Central memory CD8-positive, alpha-beta T cell (primary cell): ENCODE measurements at places on chromosomes 11 and 22.
A peak's percentile ranks its signal among the peaks of the same experiment; 100 is the strongest.

DNA sequence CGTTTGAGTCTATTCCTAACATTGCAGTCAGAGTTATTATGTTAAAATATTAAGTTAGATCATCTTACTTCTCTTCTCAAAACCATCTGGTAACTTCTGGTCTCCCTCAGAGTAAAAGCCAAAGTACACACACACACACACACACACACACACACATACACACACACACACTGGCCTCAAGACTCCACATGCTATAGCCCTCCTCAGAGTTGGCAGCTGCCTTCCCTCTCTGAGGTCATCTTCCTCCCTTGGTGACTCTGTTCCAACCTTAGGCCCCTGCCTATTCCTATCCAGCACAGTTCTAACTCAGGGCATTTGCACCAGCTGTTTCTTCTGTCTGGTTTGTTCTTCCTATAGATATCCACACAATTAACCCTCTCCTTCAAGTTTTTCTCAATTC lies 272.0 kb upstream of the SESN3 start:
- no peak overlapping the region for H3K4me3 ChIP-seq
- peaks cover 2% of the 10 kb centered on the region for H3K36me3 ChIP-seq
- H3K27me3 ChIP-seq: peaks cover 54% of the 10 kb centered on the region
- H3K4me1 ChIP-seq: no peaks in the 10 kb centered on the region
- DNase-seq: no peak

- peaks cover 8% of the 10 kb centered on the region for H3K36me3 ChIP-seq
- H3K4me1 ChIP-seq: no peaks in the 10 kb centered on the region
- H3K27me3 ChIP-seq: no peaks in the 10 kb centered on the region
- DNase-seq: no peak
- no peak overlapping the region for H3K27ac ChIP-seq
These were observed 118.8 kb downstream of the ATXN10 start for GRCh38 chr22:45790401-45790800.

DNA sequence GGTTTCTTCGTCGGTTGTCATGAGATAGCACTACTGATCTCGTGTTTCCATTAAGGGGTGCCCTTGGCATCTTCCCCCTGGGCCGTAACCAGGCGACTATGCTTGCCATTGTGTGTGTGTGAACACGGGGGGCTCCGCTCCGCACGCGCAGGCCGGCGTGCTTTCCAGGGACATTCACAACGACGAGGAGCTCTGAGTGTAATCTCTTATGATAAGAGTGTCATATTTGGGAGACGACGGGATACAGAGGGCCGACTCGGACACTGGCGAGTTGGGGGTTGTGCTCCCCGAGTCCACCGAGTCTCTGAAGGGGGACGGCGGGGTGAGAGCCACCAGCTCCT lies 170.9 kb upstream of the CTSC start:
- H3K27me3 ChIP-seq: peaks cover 73% of the 10 kb centered on the region
- peaks cover 15% of the 10 kb centered on the region for H3K4me1 ChIP-seq
- no peak overlapping the region for H3K27ac ChIP-seq
- H3K4me3 ChIP-seq: peak overlapping the region; percentile 76
- H3K36me3 ChIP-seq: no peaks in the 10 kb centered on the region

GRCh38 chr11:112404112-112404511 lies 143.5 kb upstream of the PLET1 start:
- H3K36me3 ChIP-seq: no peaks in the 10 kb centered on the region
- no peak overlapping the region for H3K4me3 ChIP-seq
- no peak for DNase-seq
- no peak overlapping the region for H3K27ac ChIP-seq
- H3K4me1 ChIP-seq: no peaks in the 10 kb centered on the region

DNA sequence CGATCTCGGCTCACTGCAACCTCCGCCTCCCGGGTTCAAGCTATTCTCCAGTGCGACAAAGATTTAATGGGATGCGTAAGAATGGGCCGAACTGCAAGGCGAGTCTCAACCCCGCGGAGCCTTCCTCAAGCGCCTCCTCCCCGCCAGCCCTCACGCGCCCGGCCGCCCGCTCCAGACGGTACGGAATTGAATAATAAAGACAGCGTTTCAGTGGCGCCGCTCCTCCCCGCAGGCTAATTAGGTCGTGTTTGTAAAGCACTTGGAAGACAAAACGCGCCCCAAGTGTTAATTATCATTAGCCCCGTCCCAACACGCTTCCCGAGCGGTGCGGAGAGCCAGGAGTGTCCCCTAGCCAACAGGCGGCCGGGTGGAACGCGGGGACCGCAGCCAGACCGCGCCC lies 192.0 kb downstream of the BUD13 start:
- no peaks in the 10 kb centered on the region for H3K36me3 ChIP-seq
- DNase-seq: no peak
- no peaks in the 10 kb centered on the region for H3K4me1 ChIP-seq
- H3K27ac ChIP-seq: no peak overlapping the region

GRCh38 chr22:27312966-27313855 lies 488.3 kb downstream of the MN1 start:
- H3K36me3 ChIP-seq: no peaks in the 10 kb centered on the region
- H3K4me3 ChIP-seq: no peak overlapping the region

DNA sequence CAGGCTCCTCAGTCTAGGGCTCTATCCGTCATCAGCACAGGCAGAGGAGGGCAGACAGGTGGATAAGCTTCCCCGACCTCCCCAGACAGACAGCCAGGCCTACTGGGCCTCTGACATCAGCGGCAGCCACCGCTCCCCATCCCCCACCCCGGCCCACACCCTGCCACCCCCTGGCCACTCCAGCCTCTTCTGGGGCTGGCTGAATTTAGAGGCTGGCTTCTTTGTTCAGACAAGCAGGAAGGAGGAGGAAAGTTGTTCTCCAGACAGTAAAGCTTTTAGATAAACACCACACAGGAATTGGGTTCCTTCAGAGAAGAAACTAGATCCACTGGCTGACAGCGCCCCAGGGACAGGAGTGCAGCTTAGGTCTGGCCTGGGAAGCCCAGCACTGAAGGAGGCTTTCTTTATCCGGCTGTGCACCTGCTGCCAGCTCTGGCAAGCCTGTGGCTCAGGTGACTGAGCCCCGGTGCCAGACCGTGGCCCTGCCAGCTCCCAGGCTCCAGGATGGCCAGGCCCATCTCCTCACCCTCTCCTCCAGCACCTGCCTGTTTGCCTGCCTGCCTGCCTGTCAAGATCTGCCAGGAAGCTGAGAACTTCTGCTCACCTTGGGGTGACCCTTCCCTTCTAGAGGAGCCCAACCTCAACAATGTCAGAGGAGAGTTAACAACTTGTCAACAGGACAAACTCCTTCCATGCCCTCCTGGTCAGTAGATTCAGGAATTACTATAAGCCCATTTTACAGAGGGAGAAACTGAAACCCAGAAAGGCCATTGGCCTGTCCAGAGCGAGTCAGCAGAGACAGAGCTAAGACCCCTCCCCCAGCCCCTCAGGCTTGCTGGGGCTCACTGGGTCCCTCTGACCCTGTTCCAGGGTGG lies 44.0 kb upstream of the KLHL35 start:
- H3K27me3 ChIP-seq: no peaks in the 10 kb centered on the region
- H3K27ac ChIP-seq: peak overlapping the region; percentile 56
- peaks cover 29% of the 10 kb centered on the region for H3K4me1 ChIP-seq
- H3K4me3 ChIP-seq: no peak overlapping the region

DNA sequence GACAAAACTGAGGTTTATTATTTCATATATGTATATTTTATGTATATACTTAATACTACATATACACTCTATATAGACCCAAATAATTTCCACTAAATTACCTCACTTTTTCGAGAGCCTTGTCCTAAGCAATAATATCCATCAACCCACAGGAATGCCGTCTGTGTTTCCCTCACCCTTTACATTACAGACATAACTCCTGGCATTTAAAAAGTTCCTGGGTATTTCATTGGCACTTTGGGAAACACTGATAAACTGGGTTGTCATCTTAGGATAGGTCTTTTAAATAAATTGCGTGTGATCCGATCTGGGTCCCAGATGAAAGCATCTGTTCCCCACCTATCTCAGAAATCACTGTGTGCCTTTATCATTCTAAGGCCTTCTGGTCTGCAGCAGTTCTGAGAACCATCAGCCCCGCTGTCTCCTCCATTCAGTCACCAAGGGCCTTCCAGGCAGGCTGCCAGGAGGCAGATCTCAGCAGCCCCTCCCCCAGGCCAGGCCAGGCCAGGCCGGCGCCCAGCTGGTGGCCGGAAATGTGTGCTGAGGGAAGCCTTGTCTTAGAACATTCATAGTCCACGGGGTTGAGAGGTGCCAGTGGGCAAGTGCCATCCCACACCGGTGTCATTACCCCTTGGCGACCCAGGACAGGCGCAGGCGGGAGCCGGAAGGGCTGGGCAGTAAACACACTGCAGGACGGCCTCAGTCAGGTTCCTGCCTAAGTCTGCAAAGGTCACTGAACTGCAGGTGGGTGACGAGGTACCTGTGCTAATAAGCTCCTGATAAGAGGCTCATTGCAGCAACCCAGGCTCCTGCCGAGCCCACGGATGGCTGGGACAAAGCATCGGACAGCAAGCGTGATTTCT lies 3.3 kb downstream of the FGF19 start:
- DNase-seq: no peak
- no peak overlapping the region for H3K27ac ChIP-seq
- peaks cover 1% of the 10 kb centered on the region for H3K36me3 ChIP-seq

- H3K4me1 ChIP-seq: no peaks in the 10 kb centered on the region
- H3K36me3 ChIP-seq: no peaks in the 10 kb centered on the region
- no peak for DNase-seq
- H3K27me3 ChIP-seq: peaks cover 15% of the 10 kb centered on the region
- no peak overlapping the region for H3K27ac ChIP-seq
- no peak overlapping the region for H3K4me3 ChIP-seq
These were observed 296.9 kb downstream of the KIRREL3 start for GRCh38 chr11:126703662-126704061.

DNA sequence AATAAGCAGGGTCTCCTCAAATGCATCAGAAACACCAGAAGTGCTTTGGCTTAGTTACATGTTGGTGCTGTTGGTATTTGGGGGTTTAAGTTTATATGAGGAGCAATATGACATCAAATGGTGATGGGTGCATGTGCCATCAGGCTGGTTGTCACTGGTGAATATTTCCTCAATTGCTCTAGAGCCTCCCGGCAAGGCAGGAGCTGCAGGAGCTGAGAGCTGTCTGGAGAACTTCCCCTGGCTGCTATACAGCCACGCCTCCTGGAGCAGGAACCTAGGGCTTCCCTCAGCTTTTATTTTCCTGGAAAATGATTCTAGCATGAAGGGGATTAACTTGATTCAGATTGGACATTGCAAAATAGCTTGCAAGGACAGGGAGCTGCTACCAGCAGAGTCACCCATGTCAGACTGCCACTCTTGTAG lies 15.8 kb downstream of the IGLL5 start:
- H3K4me3 ChIP-seq: no peak overlapping the region
- H3K27ac ChIP-seq: no peak overlapping the region
- no peak for DNase-seq
- no peaks in the 10 kb centered on the region for H3K36me3 ChIP-seq
- H3K27me3 ChIP-seq: peaks cover 34% of the 10 kb centered on the region
- no peaks in the 10 kb centered on the region for H3K4me1 ChIP-seq

GRCh38 chr11:8802251-8802650 lies 108.7 kb upstream of the AKIP1 start:
- no peak overlapping the region for H3K4me3 ChIP-seq
- H3K36me3 ChIP-seq: no peaks in the 10 kb centered on the region
- no peak for DNase-seq

- peaks cover 26% of the 10 kb centered on the region for H3K27me3 ChIP-seq
- H3K36me3 ChIP-seq: peaks cover 2% of the 10 kb centered on the region
- H3K4me3 ChIP-seq: no peak overlapping the region
- H3K27ac ChIP-seq: no peak overlapping the region
- no peaks in the 10 kb centered on the region for H3K4me1 ChIP-seq
These were observed 29.9 kb downstream of the NLRP14 start for GRCh38 chr11:7050191-7050590.

GRCh38 chr22:38172832-38173640 lies 8.6 kb downstream of the PLA2G6 start:
- peak overlapping the region; percentile 88 for H3K27ac ChIP-seq
- peaks cover 48% of the 10 kb centered on the region for H3K4me1 ChIP-seq
- no peaks in the 10 kb centered on the region for H3K27me3 ChIP-seq
- peaks cover 21% of the 10 kb centered on the region for H3K36me3 ChIP-seq
- peak overlapping the region; percentile 21 for H3K4me3 ChIP-seq

GRCh38 chr22:42357221-42357620 lies 75.0 kb downstream of the NFAM1 start:
- peaks cover 1% of the 10 kb centered on the region for H3K36me3 ChIP-seq
- H3K27ac ChIP-seq: no peak overlapping the region
- no peak overlapping the region for H3K4me3 ChIP-seq
- no peak for DNase-seq

DNA sequence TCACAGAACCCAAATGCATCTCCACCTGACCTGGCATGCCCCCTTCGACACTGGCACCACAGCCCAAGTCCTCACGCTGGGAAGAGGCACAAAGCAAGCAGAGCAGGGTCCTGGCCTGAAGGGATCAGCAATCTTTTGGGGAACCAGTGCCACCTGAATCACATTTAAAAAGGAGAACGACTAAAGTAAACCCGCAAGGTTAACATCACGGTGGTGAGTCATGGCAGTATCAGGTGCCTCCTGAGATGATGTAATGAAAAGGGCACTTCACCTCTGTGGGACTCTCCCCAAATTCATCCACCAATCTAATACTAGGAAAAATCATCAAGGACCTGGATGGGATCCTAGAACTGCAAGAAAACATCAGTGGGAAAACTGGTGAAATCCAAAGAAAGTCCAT lies 44.9 kb downstream of the PACSIN2 start:
- no peak overlapping the region for H3K4me3 ChIP-seq
- peaks cover 10% of the 10 kb centered on the region for H3K36me3 ChIP-seq
- no peaks in the 10 kb centered on the region for H3K27me3 ChIP-seq
- peaks cover 50% of the 10 kb centered on the region for H3K4me1 ChIP-seq
- no peak for DNase-seq

GRCh38 chr11:16180868-16181267 lies 175.5 kb downstream of the SOX6 start:
- no peak overlapping the region for H3K27ac ChIP-seq
- no peak for DNase-seq
- no peaks in the 10 kb centered on the region for H3K27me3 ChIP-seq
- H3K4me3 ChIP-seq: no peak overlapping the region
- no peaks in the 10 kb centered on the region for H3K4me1 ChIP-seq
- H3K36me3 ChIP-seq: no peaks in the 10 kb centered on the region

- no peak overlapping the region for H3K27ac ChIP-seq
- DNase-seq: no peak
- H3K36me3 ChIP-seq: no peaks in the 10 kb centered on the region
- no peak overlapping the region for H3K4me3 ChIP-seq
- no peaks in the 10 kb centered on the region for H3K27me3 ChIP-seq
These were observed 258.5 kb upstream of the KIRREL3 start for GRCh38 chr11:127259102-127259501.
